ENCODE measurements at places on chromosomes 4 and X.

- DNase-seq: no peak
These were observed 1476.9 kb downstream of the ARAP2 start for GRCh38 chr4:34767407-34767806.

DNA sequence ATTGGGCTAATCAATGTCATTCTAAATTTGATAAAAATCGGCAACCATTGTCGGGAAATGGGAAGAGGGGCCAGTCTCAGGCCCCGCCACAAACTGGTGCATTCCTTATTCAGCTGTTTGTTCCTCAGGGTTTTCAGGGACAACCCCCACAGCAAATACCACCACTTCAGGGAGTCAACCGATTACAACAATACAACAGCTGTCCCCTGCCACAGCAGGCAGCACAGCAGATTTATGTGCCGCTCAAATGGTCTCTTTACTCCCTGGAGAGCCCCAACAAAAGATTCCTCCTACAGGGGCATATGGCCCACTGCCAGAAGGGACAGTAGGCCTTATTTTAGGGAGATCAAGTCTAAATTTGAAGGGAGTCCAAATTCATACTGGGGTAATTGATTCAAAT, 61.8 kb downstream of the ZNF732 start:
- no peak for DNase-seq

DNA sequence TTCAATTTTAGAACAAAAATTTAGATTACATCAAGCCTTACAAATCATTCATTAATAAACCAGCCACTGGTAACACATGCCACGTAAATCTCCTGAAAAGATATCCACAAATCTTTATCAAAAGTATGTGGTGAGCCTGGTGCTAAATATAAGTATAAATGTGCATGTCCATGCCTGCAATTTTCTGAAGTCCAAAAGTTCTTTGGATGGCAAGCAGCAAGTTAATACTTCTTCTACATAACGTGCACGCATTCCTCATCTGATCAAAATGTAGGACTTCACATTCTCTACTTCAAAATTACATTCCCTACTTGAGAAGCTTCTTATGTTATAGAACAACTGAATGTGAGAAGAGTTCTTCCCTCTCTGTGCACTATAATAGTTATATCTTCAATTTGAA, 49.8 kb downstream of the HHIP start:
- no peak for DNase-seq

- DNase-seq: no peak
These were observed 294.1 kb downstream of the GBA3 start for GRCh38 chr4:22986881-22987280.

DNA sequence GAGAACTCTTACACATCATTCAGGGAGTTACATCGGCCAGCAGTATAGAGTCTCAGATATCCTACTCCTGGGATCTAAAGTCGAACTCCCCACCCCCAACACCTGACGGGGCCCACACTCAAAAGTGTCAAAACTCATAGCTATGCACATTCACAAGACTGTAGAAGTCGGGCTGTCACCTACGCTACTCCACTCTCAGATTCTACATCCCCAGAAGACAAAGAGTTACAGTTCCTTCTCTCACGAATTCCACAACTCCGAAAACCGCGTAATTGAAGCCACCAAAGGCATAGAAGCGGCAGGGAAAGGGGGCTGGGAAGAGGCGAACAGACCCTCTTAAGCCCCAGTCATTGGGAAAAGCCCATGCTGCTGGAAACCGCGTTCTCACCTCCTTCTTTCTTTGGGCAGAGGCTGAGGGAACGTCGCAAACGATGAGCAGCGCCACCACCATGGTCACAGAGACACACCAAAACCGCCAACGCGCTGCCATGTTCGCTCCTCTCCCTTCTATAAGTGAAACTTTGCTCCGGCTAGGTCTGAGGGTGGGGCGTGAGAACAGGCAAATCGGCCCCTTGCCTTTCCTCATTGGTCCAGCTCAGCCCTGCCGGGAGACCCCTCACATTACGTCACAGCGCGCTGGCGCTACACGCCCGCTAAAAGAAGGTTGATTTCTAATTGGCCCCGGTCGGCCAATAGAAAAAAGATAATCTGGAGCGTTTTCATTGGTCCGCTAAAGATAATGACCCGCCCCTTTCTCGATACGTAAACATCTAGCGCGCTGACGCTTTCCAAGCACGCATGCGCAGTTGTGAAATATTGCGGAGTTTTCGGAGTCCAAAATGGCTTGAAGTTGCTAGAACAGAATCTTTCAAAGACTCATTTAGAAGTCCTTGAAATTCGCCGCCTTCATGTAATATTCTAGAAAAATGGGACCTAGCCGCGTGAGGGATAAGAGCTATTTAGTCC, at the start of gene MAGT1:
MAGT1 (minus strand) TSS at position 515 of the 966 bp plus-strand sequence; CDS start at position 490, 25 bp downstream.
- DNase-seq: peak; percentile 95

- DNase-seq: no peak
These were observed 565.6 kb upstream of the EPHA5 start for GRCh38 chr4:66235876-66236275.

GRCh38 chrX:20441123-20441522, 174.4 kb upstream of the RPS6KA3 start:
- DNase-seq: no peak

GRCh38 chr4:151251603-151252304, 25.2 kb upstream of the PRSS48 start:
- no peak for DNase-seq

- DNase-seq: peak; percentile 11
These were observed 52.8 kb downstream of the P2RY10 start for GRCh38 chrX:78997870-78998558.

- DNase-seq: no peak
These were observed 67.1 kb upstream of the MYOZ2 start for GRCh38 chr4:119068529-119068962.

DNA sequence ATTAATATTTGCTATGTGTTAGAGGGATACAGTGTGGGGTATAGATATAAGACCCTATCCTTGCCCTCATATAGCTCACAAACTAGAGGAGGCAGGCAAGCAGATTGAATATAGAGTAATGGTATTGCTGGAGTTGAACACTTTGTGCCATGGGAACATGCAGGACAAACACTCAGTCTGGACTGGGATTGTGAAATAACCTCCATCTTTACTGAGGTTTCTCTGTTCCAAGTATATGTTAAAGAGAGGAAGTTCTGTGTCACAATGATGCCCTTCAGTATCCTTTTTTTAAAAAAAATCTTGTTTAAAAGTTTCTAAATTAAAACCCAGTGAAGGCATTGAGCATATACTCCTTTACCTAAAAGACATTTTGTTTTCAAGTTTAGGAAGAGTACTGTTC, 8.7 kb downstream of the FABP2 start:
- no peak for DNase-seq

DNA sequence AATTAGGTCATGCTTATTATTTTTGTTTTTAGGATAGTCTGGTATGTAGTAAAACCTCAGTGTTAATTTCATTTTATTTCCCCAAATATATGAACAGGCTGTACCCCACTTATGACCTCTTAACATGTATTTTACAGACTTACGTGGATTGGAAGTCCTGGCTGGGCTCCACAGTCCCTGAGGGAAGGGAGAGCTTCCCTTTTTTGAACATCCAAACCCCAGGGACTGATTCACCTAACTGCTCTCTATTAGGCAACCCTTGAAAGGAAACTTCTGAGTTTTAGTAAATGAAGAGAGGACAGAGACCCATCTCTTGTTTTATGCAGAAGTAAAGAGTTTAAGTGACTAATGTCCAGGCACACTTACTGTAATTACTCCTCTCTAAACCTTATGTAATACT, 233.1 kb upstream of the SPRY1 start:
- no peak for DNase-seq

- peak; percentile 23 for DNase-seq
These were observed 73.5 kb downstream of the PRSS12 start for GRCh38 chr4:118279328-118279727.

DNA sequence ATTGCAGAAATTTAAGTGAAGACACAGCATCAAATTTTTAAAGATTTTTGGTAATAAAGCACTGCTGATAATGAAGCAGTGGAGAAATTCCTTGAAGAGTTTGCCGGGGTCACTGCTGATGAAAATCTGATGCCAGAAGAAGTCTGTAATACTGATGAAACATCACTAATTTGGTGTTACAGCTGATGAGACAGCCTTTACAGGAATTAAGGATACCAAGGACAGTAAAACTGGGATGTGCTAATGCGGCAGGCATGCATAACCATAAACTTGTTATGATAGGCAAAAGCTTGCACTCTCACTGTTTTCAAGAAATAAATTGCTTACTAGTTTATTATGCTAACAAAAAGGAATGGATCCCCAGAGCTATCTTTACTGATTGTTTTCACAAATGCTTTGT, 52.9 kb upstream of the VEGFC start:
- no peak for DNase-seq

- no peak for DNase-seq
These were observed 30.6 kb upstream of the ETNPPL start for GRCh38 chr4:108793415-108793814.

DNA sequence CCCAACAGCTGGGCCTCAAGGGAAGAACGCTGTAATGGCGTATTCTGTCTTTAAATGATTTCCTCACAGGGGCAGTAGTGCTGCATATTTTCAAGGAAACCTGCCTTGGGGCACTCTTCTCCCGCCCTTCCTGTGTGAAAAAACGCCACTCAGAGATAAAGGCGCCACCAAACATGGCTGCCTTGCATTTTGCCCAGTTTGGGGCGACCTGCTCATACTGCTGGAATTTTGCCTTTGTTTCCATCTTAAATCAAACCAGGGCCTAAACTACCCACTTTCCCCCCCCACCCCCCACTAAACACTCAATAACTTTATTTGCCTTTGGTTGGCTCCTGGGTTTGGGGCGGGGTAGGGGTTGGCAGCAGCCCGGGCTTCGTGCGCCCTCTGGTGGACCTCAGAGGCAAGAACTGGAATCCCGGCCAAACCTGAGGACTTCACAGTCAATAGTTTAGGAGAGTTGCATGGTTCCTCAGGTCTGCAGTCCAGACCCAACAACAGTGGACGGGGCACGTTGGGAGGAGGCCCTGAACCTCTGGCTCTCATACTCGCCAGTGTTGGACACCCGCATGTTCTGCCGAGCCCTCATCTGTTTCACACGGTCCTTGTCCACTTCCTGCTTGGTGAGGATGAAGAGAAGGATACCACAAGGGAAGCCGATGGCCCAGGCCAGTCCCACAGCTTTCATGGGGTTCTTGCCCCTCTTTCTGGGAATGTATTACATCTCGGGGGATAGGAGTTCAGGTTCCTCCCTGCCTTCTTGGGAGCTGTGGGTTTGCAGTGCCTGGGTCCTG, 220.1 kb upstream of the STK26 start:
- DNase-seq: peak; percentile 76

GRCh38 chrX:150616863-150617198, 48.4 kb downstream of the MTM1 start:
- DNase-seq: no peak

- no peak for DNase-seq
These were observed 308.5 kb downstream of the CAMK2D start for GRCh38 chr4:113452868-113453620.

DNA sequence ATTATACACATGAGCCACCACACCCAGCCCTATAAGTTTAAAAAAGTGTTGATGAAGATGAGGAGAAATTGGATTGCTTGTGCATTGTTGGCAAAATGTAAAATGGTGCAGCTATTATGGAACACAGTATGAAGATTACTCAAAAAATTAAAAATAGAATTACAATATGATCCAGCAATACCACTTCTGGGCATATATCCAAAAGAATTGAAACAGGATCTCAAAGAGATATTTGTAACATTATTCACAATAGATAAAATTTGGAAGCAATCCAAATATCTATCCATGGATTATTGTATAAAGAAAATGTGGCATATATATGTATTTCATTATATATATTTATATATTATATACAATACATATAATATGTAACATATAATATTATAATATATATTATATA, 515.6 kb upstream of the GNPDA2 start:
- no peak for DNase-seq

DNA sequence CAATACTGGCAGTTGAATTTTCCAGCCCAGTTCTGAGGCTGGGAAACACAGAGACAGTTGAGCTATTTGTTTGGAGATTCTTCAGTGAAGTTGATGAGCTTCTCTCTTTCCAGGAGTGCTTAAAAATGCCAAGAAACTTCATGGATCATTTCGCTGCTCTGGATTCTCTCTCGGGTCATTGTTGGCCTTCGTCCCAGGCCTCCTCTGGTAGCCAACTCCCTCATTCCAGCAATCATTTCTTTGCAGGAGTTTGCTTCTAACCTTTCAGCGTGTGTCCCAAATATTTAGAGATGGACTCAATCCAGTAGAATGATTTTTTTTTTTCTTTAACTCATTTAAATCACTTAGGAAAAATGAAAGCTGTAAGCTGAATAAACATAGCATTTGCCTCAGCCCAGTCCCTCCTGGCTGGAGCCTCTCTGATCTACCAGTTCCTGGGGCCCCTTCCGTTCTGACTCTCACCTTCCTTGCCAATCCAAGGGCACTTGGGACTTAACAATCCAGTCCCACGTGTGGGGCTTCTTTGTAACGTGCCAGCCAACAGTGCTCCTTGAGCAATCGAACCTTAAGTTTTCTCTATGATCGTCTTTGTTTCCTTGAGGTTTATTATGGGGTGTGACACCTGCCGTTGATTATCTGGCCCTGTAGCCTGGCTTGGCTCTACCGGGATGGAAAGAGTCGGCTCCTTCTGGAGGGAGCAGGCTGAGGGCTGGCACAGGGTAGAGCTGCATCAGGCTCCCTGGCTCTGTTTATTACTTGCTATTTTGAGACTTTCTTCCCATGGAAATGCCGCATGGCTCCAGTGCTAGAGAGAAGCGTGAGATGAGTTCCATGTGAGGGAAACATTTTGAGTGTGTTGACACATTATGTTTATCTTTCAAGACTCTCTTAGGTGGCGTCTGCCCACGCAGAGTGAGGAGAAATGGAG, 80.4 kb upstream of the GPC4 start:
- no peak for DNase-seq

- DNase-seq: peak; percentile 20
These were observed 46.4 kb downstream of the PAGE2 start for GRCh38 chrX:55135171-55135570.

DNA sequence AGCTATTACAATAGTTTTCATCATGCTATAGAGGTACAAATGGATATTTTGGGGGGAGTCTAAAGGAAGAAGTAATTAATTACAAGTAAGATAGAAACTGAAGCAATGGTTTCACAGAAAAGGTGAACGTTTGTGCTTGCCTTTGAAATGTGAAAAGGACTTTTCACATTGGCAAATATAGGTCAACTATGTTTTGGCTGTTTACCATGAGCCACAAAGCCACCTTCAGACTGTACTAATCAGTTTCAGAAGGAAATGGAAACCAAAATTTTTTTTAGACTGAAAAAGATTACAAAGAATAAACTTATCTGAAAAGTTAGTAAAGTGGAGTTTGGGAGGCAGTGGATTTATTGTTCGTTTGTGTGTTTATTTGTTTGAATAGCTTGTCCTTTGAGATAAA, 32.1 kb downstream of the SYTL5 start:
- no peak for DNase-seq
